Activated naive CD4-positive, alpha-beta T cell treated with anti-CD3 and anti-CD28 coated beads for 36 hours (primary cell): ENCODE measurements at places on chromosomes 4 and X.

DNA sequence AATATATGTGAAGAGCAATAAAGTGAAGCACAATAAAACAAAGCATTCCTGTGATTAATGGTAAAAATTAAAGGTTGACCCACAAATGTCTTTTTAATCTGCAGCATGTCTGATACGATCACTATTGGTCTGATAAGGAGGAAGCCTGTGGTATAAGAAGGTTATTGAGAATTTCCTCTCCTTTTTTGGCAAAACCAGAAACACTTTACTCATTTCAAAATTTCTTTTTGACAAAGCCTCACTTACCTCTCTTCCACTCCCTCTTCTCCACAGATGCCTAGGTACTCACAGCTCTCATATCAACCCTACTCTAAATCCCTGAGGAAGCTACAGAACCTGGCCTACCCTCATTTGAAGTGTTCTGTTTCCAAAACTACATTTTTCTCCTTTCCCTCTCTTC lies 56.1 kb downstream of the TSPAN5 start:
- no peak overlapping the region for H3K4me3 ChIP-seq
- peak overlapping the region; percentile 84 for H3K27ac ChIP-seq
- DNase-seq, result no peak
- peaks cover 50% of the 10 kb centered on the region for H3K4me1 ChIP-seq
- peaks cover 13% of the 10 kb centered on the region for H3K36me3 ChIP-seq

GRCh38 chrX:40201329-40201885 lies 103.6 kb upstream of the BCOR start:
- H3K27ac ChIP-seq, result no peak overlapping the region
- H3K27me3 ChIP-seq, result no peaks in the 10 kb centered on the region
- H3K4me1 ChIP-seq, result peaks cover 13% of the 10 kb centered on the region
- peak; percentile 39 for DNase-seq

GRCh38 chr4:111997785-111998184 lies 147.5 kb upstream of the FAM241A start:
- no peaks in the 10 kb centered on the region for H3K36me3 ChIP-seq
- H3K27ac ChIP-seq, result no peak overlapping the region
- no peak for DNase-seq
- H3K27me3 ChIP-seq, result peaks cover 7% of the 10 kb centered on the region

- H3K36me3 ChIP-seq, result peaks cover 6% of the 10 kb centered on the region
- peaks cover 44% of the 10 kb centered on the region for H3K4me1 ChIP-seq
- H3K27me3 ChIP-seq, result no peaks in the 10 kb centered on the region
- DNase-seq, result peak; percentile 53
Observed at GRCh38 chr4:145937971-145938611, 532 bp downstream of the ZNF827 start.

DNA sequence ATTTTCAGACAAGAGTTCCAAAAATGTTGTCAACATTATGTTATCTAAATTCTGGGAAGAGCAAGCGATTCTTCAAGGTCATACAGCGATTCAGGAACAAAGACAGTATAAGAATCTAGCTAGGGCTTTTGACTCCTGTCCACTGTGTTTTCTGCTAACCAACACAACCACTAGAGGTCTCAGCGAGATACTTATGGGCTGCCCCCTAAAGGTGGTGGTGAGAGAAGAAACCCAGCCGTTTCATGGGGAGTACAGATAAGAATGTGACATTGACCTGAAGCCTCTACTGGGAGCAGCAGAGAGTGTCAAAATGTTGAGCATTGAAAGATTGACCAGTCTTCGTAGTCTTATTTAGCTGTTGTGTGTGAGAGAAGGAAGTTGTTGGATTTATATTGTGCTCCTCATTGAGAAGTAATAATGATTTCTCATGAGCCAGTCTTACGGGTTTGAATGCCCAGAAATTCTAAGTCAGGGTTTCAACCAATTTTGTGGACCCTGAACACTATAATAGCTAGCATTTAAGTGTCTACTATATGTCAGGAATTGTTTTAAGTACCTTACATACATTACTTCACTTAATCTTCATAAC lies 168.3 kb downstream of the SPRY1 start:
- no peaks in the 10 kb centered on the region for H3K36me3 ChIP-seq
- H3K4me3 ChIP-seq, result no peak overlapping the region
